ENCODE measurements at places on chromosomes 6 and 20.
A peak's percentile ranks its signal among the peaks of the same experiment; 100 is the strongest.

- no peak for DNase-seq
These were observed 20.5 kb upstream of the ASCC3 start for GRCh38 chr6:100901582-100901981.

- no peak for DNase-seq
These were observed 420.1 kb downstream of the NKAIN2 start for GRCh38 chr6:124223611-124224345.

DNA sequence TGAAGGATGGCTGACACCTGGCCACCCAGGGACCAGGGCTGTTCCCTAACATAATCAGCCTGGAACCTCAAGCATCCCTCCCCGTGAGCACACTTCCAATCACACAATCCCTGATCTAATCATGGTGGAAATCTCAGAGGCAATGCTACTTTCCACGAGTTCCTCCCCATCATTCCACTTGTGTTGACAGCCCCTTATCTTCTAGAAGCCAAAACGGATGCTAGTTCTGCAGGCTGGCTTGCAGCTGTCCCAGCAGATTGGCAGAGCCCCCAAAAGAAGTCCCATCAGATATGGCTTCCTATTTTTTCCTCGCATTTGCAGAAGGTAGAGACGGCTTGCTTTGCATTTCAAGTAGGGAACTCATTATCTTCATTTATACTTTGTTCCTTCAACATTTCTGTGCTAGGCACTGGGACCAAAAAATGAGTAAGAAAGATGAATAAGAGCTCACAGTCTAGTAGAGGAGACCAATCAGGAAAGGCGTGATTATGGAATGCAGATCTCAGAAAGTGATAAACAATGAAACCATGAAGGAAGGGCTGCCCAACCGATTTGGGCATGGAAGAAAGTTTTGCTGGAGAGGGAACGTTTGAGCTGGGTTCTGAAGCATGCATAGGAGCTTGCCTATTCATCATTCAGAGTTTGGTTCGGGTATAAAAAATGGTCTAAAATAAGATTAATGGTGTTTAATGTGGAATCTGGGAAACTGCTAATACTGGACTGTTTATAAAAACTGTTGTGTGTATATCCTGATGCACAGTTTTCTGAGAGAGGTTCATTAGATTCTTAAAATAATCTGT, 44.6 kb upstream of the TBC1D7 start:
- DNase-seq: no peak

DNA sequence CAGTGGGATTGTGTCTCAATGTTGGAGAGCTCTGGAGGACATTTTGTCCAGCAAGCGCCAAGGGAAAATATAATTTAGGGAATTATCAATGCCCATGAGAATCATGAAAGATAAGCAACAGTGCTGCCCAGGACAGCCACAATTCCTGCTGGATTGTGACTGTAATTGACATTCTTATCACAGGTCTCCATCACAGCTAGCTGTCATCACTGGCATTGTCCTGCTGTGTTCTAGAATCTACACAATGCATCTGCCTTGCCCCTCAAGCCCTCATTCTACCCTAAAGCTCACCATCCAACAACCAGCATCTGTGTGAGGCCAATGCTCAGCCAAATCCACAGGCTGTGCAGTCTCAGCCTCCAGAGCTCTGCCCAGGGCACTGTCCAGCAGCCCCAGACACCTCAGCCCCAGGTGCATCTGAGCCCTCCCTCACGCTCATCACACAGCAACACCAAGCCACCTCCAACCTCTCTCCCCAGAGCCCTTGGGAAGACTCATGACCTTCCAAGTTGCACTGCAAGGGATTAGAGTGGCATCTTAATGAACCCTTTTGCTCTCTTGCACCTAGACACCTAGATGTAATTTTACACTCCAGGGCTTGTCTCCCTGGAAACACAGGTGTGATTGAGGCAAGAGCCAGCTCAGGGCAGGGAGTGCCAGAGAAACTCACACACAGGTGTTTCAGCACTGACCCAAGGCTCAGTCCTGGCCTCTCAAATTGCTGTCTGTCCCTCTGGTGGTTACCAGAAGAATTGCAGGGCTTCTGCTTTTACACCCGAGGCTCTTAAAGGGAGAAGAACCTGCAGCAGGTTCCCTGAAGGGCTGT, 85.2 kb upstream of the PHACTR3 start:
- DNase-seq: peak; percentile 81

DNA sequence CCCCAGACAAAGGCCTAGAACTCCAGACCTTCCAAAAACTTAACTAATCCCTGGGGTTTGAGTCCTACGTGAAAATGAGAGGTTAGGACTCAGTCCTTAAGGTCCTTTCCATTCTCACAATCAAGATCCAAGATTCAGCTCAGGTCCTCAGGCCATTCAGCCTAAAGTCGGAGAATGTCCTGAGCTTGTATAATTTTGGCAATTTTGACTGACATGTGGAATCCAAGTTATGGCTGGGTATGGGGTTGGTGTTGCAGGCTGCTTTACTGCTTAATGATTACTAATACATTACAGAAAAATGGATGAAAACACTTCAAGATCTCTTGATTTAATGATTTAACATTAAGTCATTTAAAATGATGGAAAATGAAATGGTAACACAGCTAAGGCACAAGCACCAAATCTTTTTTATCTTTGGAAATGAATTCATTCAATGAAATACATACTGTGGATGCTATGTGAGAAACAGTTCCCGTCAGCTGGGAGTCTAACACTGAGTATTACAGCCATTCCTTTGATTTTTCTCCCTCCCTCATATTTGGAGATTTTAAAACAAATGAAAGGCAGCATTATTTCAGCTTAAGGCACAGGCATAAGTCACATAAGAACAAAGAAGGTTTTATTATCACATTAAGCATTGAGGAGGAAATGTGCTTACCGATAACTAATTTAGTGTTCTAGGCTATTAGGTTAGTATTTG, 1.3 kb downstream of the ARHGAP18 start:
- no peak for DNase-seq

DNA sequence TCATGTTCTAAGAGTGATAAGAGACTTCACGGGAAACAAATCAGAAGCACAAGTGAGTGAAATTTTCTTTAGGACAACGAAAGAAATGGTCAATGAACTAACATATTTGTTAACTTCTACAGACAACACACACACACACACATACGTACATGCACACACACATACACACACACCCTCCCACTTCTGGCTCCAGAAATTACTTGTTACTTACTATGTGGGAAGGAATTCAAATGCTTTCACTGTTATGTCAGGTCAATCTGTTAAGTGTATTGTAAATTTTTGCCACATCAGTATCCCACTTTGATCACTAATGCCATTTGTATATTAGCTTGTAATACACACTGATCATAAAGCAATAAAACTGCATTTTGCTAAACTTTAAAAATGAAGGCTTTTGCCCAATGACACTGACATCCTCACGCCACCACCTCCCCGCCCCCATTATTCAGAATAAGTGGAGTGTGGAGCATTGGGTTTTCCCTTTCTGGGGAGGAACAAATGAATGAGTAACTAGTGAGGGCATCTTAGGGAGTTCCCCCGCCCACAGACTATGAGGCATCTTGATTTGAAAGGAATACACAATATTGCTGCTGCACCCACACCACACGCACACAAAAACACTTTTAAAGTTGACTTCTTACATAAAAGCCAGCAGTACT, 76.2 kb downstream of the ATXN1 start:
- no peak for DNase-seq

DNA sequence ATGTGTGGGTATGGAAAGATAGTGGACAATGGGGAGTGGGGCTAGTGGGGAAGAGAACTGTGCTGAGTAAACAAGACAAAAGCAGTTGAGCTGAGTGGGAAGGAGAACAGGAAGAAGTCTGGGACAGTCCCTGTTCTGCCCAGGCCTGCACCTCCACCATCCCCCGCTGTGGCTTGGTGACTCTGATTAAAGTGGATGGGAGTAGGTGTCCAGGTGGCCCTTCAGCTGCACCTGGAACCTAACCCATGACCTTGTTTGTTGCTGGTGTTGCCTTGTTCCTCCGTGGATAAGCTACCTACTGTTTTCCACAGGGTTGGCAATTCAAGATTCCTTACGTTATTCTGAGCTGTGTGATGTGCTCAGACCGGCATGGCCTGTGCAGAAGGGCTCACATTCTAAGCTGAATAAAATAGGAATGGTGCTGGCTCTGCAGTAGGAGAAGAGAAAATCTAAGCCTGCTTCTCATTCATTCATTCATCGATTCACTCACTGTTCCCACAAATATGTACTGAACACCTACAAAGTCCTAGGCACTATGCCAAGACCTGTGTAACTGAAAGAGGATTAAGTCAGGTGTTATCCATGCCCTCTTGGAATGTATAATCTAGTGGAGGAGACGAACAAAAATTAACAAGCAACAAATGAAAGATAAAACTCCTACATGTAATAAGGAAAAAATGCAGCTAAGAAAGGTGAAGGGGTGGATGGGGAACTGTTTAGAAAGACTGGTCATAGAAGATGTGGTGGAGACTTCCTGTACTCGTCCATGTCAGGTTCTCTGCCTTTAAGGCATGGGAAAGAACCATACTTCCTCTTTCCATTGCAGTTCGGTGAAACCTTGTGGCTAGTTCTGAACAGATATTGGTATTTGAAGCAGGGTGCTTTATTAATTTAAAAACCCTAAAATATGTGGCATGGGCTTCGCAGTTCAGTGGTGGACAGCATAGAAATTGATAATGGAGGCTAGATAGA, 10.1 kb upstream of the CALHM6 start:
- DNase-seq: no peak

GRCh38 chr20:20413810-20414281, 45.9 kb downstream of the INSM1 start:
- DNase-seq: no peak

All from H7 (cell line).